ENCODE measurements at places on chromosomes 12 and 14.

- DNase-seq, result no peak
Observed at GRCh38 chr14:33609582-33609981, 341.3 kb downstream of the EGLN3 start.

- DNase-seq, result no peak
Observed at GRCh38 chr12:110023059-110023980, 24.1 kb downstream of the ANKRD13A start.

GRCh38 chr14:21454843-21455544 is 929 bp downstream of the CHD8 start:
- DNase-seq, result no peak

DNA sequence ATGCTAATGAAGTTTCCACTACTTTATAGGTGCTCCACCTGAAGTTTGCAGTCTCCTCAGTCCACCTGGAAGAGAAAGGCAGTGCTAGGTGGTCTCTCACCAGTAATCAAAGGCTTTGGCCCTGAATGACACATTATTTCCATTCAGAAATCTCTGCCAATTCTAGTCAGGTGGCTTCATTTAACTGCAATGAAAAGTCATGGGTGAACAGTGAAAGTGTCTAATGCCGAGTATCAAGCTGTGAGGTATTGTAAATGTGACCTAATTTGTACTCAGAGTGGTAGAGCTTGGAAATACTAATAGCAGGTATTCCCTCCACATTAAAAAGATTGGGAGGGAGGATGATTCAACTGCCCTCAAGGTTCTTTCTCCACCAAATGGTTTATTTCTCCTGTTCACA is 220.9 kb upstream of the LRFN5 start:
- DNase-seq, result no peak

GRCh38 chr12:124049451-124050094 is 76.6 kb downstream of the ZNF664 start:
- DNase-seq, result no peak

DNA sequence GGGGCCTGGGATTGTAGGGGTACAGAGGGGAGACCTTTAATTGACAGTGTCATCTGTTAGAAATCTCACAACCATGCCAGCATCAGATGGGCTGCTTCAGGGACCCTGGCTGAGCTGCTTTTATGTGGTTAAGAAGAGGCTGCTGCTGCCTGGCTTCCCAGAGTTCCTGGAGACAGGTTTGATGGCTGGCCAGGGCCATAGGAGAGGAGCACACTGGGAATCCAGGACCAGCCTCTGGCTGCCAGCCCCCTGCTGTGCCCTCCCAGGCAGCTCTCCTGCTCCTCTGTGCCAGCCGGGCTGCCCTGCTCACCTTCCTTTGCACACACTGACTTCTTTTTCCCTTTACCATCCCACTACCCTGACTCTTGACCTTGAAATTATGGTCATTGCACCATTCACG is 507 bp upstream of the KRT73 start:
- DNase-seq, result no peak

- DNase-seq, result peak; percentile 25
Observed at GRCh38 chr14:76424359-76424758, 48.4 kb downstream of the ESRRB start.

- no peak for DNase-seq
Observed at GRCh38 chr12:52223406-52224039, 9.5 kb upstream of the KRT7 start.

DNA sequence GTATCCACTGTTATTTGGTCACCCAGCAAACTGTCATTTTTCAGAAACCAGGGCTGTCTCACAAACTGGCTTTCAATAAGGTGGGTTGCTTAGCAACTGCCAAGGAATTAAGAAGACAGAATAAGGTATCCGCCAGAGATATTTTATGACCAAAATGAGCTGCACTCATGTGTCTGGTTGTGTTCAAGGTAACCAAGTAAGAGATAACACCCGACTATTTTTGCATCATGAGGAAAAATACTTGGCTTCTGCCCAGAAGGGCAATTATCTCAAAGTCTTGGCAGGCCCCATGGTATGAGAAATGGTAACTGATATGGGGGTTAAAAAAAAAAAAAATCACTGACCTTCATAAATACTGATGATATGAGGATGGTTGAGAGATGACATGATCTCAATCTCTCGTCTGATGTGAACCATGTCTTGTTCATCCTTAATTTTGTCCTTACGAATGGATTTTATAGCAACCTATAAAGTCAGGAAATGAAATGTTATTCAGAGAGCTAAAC is 32.6 kb downstream of the NUAK1 start:
- no peak for DNase-seq

DNA sequence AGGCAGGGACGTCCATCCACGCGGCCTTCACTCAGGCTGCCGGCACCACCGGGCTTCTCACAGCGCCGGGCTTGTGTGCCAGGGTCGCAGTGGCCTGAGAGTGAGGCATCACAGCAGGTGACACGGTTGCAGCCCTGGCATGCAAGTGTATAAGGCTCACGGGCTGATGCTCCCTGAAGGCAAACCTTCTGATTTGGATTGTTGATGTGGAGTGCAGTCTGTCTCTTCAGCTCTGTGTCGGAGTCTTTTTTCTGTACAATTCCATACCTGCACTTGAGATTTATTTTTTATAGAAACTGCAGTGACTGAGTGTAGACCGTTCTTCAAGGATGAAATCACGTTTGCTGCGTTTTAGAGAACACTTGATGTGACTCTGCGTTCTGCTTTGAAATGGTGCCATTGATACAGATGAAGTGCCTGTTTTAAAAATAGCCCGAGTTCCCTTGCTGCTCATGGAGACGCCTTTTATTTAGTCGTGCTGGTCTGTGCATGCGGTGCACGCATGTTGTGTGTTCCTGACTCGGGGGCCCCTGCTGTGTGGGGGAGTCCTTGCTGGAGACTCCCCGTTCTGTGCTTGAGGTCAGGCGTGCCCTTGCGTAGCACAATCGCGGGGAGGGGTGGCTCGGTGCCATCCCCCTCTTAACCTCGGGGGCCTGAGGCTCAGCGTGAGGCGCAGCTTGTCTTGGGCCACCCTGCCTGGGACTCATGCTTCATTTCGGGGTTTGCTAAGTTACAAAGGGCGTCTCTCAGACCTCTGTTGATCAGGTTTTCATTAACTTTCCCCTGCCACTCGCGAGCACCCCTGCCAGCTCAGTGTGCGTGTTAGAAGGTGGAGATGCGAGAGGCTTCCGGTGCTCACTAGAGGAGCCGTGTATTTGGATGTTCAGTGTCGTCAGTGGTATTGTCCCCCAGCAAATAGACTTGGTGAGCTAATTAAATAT is 21.6 kb upstream of the AMN start:
- DNase-seq, result no peak

- peak; percentile 60 for DNase-seq
Observed at GRCh38 chr12:55745361-55746173, 2.6 kb downstream of the GDF11 start.

DNA sequence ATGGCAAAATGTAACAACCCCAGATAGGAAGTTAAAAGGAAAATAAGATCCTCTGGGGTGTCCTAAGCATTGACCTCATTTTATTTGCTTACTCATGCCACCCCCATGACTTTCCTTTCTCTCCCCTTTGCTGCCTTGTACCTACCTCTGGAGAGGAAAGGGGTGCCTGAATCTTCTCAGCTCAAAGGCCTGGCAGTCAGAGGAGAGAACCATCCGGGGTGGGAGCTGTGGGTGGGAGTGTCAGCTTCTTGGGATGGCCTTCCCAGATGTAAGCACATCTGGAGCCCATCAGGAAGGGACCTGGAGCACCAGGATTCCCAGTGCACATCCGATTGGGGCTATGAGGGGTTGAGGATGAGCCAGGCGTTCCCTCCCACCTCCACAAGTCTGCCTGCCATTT is 5.2 kb upstream of the ITGA5 start:
- no peak for DNase-seq
